ENCODE measurements at places on chromosomes 16 and 17.

DNA sequence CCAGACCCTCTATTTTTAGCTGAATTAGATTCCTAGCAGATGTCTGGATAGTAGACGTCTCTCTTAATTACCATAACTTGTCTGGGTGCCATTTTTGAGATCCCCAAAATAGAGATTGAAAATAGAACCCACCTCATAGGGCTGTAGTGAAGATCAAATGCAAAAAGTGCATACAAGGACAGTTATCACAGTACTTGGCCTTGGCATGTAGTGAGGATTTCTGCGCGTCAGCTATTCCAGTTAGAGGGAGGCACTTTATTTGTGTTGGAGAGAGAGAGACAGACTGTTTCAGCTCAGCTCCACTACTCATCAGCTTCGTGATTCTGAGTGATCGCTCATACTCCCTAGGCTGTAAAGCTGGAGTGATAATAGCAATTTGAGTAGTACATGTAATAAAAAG is 59.6 kb upstream of the CDH13 start:
- DNase-seq, result no peak

DNA sequence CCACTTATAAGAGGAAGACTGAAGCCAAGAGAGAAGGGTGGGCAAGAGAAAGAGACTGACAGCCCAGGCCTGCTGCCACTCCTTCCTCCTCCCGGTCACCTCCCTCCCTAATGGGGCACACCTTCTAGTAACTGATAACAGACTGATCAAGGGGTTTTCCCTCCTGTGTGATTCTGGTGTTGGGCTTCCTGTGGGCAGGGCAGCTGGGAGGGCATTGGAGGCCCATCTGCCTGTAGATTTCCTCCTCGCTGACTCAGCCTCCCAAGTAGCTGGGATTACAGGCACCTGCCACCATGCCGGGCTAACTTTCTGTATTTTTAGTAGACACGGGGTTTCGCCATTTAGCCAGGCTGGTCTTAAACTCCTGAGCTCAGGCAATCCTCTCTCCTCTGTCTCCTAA is 16.2 kb downstream of the CA4 start:
- DNase-seq, result no peak

GRCh38 chr17:1560101-1560857 is 2.3 kb downstream of the PITPNA start:
- no peak for DNase-seq

- no peak for DNase-seq
Measured at GRCh38 chr17:1460233-1460632, 4.2 kb upstream of the CRK start.

GRCh38 chr17:40912486-40913210 is 24.8 kb downstream of the KRT23 start:
- no peak for DNase-seq

GRCh38 chr16:57252148-57252721 is 7.2 kb downstream of the ARL2BP start:
- DNase-seq, result no peak

- DNase-seq, result no peak
Measured at GRCh38 chr17:64182325-64183012, 52.5 kb upstream of the ERN1 start.

DNA sequence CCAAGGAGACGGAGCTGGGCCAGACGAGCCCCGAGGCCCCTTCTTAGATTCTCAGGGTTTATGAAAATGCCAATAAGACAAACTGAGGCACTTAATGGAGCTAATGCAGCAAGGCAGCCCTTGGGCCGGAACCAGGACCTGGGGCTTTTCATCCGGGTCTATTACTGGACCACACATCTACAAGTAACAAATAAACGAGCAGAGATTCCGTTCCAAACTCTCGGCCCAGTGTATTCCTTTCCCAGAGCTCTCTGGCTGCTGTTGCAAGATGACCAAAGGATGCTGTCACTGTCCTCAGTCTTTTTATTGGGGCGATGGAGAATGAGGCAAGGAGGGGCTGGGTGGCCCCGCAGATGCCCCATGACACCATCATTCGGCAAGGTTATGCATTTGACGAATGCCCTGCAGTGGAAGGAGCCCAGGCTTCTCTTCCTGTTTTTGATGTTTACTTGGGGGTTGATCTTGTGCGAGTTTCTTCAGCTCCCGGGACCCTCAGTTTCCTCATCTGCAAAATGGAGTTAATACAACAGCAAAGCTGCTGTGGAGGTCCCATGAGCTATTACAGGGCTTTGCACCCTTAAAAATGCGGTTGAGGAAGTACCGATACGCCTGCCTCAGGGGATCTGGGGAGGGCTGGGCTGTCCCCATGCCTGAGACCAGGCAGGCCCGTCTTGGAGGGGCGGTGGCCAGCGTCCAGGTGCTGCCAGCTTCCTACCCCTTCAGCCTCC is 1.1 kb upstream of the NTN1 start:
- no peak for DNase-seq

- DNase-seq, result no peak
Measured at GRCh38 chr17:63824362-63824761, 2.9 kb upstream of the PSMC5 start.

- DNase-seq, result peak; percentile 70
Measured at GRCh38 chr17:41666708-41667279, 21.9 kb upstream of the EIF1 start.

DNA sequence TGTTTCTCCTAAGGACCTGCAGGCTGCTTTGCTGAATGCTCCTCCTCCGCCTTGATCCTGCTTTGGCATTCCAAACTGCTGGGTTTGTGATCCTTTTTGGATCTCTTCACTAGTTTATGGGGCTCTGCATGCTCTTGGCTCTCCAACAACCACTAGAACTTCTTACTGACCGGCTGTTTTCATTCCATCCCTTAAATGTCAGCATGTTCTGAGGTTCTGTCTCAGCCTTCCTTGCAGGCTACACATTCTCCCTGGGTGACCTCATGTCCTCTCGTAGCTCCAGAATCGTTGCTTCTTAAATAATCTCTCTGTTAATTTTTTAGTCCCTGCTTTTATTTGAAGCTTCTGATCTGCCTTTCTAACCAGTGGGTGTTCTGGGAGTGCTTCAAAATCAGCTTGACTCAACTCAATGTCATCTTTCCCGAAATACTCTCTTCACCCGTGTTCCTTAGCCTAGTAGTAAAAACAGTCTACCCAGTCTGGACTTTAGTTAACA is 119.0 kb upstream of the HS3ST2 start:
- DNase-seq, result no peak

DNA sequence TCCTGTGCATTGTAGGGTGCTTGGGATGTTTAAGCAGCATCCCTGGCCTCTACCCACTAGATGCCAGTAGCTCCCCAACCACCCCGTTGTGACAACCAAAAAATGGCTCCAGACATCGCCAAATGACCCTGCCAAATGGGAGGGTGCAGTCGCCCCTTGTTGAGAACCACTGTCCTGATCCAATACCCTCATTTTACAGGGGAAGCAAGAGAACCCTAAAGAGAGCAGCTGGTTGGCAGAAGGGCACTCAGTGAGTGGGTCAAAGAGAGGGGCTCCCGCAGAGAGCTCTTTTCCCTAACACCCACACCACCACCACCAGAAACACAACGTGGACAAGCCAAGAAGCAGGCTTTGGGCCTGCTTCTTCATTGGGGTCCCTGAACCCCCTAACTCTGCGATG is 18.4 kb downstream of the TEKT5 start:
- DNase-seq, result no peak

DNA sequence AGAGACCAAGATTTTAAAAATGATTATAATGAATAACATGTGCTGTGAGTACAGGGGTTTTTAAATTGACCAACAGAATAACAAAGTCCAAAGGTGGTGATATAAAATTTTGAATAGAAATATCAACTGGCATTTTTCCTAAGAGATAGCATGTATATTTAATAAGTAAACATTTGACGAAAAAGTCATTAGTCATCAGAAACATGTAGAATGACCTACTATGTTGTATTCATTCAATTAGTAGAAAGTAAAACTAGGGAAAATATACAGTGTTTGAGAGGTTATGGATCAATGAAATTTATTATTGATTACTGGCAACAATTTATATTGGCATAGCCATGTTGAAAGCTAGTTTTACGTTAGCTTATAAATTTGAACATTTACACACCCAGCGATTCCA is 30.6 kb upstream of the CNTNAP4 start:
- no peak for DNase-seq

GRCh38 chr16:89325861-89326471 is 108.5 kb downstream of the ZNF778 start:
- DNase-seq, result no peak

DNA sequence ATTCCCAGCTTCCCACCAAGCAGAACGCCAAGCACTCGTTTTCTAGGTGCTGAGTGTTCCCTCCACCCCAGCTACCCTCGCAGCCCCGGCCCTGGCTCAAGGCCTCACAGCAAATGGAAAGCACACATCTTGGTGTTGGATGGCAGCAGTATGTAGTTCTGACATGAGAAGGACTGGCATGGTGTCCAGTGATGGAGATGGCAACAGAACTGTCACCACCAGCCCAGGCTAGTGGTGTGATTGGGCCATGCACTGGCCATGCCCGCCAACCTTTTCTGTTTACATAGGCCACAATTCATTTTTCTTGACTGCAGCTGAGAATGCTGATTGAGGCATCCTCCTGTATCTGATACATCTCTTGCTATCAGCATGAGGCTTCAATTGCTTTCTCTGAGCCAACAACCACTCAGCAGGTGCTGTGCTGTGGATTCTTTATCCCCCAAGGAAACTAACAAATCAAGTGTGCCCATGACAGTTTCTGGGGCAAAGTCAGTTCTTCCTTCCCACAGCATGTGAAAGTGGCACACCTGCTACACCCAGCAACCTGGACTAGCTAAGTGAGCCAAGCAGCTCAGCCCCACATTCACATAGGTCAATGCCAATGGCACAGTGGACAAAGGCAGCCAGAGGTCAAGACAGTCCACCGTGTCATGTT is 3.8 kb downstream of the SLC12A4 start:
- no peak for DNase-seq

GRCh38 chr16:50440531-50440930 is 71.7 kb upstream of the BRD7 start:
- no peak for DNase-seq

DNA sequence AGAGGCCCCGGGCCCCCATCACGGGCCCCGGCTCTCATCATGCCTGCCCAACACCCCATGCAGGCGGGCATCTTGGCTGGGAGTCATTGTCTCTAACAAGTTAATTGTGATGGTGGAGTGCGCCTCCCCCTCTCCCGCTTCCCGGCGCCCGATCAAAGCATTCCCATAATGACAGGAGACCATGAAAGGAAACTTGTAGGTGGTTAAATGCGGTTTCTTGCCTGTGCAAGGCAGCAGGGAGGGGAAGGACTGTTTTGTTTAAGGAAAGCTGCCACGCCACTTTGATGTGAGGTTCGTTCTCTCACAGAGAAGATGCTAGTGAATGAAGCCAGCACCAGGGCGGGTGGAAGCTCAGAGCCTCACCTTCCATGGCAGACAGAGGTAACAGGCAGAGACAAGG is 45.4 kb downstream of the C16orf78 start:
- no peak for DNase-seq

DNA sequence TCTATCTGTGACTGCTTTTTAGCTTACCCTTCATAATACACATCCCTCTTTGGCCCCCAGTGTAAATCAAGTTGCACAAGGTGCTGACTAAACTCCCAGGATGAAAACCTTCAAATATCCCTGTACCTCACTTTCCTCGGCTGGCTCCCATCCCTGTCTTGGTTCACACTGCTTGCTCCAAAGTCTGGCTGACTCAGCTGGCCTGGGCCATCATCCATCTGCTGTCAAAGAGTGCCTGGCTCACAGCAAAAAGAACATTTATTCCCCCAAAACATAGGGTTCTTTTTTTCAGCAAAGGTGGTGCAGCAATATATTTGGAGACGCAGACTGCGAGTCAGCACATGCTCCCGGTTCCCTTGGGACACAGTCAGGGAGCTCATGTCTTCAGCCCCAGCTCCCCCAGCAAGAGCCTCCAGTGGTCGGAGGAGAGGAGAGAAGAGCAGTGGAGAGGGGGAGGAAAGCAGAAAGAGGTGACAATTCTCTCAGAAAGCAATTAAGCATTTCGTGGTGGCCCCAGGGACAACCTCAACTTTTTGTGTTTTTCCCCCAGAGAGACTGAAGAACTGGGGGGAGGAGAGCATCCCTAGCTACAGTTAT is 26.1 kb downstream of the GPR142 start:
- no peak for DNase-seq

DNA sequence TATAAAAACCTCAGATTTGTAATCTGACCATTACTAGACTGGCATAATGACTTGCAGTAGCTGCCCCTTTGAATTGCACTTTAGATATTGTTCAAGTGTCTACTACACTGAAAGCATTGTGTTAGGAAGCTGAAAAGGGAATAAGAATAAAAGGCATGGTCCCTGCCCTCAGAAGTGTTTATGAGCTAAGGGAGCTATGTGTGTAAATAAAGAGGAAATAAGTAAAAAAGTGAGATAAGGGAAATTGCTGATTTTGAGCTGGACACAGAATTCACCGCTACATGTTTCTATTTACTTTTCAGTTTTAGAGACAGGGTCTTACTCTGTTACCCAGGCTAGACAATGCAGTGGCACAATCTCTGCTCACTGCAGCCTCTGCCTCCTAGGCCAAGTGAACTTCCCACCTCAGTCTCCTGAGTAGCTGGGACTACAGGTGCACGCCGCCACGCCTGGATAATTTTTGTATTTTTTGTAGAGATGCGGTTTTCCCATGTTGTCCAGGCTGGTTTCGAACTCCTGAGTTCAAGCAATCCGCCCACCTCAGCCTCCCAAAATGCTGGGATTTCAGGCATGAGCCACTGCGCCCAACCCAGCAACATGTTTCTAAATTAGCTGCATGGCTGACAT is 57.0 kb downstream of the GRB2 start:
- DNase-seq, result no peak

DNA sequence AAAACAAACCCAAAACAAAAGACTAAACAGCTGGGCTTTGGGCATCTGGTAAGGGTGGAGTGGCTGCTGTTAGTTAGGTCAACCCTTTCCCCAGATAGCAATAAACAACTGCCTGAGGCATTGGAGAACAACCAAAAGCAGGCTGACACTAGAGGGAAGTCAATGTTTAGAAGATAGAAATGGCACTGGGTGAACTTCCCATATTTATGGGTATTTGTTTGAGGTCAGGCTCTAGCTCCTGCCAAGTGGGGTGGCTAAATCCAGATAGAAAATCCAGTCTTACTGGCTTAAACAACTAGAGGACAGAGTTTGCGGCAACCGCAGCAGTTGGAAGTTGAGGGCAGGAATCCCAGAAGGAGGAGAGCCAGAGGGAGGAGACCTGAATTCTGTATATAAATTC is 79.4 kb downstream of the SDK2 start:
- DNase-seq, result no peak

GRCh38 chr16:78505036-78505435 is 405.6 kb downstream of the WWOX start:
- DNase-seq, result no peak

DNA sequence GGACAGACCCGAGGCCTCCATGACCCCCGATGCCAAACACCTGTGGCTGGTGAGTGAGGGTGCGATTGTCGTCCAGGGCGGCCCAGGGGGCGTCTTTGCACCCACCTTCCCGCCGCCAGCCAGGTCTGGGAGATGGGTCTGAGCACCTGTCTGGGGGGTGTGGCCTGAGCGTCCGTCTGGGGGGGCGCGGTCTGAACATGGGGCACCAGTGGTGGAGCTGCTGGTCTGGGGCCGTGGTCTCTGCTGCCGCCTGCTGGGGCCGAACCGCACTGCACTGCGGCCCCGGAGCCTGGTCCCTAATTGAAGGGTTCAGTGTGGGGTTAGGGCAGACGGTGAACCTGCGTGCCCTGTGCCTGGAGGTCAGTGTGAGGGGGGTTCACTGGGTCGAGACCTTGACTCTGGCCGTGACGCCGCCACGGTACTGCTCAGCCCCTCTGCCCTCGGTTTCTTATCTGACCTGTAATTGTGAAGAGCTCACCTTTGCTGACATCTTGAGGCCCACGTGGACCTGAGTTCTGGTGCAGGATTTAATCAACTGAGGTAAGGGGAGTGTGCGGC is 12.6 kb upstream of the TCF25 start:
- peak; percentile 43 for DNase-seq

- DNase-seq, result no peak
Measured at GRCh38 chr17:9226794-9227135, 205.5 kb downstream of the NTN1 start.
